Frontal cortex (tissue), 4 donors: ENCODE measurements at places on chromosomes 4 and X. TPM values are rescaled to one million over a fixed set of nuclear protein-coding genes. Genes with fewer than 3 reads are reported as not detected.

- no peak for DNase-seq
Observed at GRCh38 chr4:82823062-82823461, 24.5 kb upstream of the SCD5 start.

DNA sequence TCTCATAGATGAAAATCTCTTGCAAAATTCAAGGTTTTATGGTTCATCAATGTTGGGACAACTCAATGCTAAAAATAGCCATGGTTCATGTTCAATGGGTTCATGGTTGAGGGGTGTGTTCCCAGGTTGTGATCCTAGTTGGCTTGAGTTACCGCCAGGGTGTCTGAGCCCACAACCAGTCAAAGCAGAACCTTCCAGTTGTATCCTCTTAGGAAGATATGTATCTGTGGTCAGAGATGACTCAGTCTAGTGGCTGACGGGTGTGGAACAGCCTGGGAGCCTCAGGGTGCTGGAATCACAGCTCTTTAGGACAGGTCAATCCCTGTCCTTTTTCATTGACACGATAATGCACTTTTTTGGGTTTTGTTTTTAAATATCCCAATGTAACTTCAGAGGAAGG is 192.3 kb upstream of the NR3C2 start:
- DNase-seq, result no peak

GRCh38 chrX:117508021-117508420 is 608.6 kb downstream of the KLHL13 start:
- DNase-seq, result no peak

GRCh38 chr4:123110685-123111084 is 188.3 kb upstream of the NUDT6 start:
- no peak for DNase-seq

DNA sequence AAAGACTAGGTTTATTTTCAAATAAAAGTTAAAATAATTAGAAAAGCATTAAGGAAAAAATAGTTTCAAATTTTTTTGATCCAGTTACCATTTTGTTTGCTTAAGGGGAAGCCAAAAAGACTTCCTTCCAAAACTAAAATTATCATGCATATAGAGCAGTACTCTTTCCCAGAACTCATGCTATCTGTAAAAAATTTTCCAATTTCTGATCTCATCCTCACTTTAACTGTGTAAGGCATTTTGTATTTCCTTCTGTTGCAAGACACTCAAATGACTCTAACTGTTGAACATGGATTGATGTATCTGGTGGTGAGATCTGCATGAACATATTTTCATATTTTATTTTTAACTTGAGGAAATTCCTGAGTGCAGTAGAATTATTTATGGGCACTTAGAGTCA is 150.1 kb downstream of the ADAM29 start:
- no peak for DNase-seq

DNA sequence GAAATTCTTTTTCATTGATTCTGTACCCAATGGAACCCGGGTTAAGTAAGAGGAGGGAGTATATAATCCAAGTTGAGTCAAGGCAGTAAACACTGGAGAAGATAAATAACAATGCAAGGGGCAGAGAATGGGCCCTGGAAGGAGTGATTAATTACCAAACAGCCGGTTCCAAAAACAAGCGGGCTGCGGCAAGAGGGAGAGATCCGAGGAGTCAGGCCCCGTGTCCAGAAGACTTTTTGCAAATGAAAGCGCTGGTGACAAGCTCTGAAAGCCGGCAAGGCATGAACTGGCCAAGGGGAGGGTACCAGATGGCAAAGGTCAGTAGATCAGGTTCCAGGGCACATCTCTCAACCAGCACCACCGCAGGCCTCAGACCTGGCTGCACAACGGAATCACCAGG is 294.9 kb downstream of the BCOR start:
- DNase-seq, result no peak

DNA sequence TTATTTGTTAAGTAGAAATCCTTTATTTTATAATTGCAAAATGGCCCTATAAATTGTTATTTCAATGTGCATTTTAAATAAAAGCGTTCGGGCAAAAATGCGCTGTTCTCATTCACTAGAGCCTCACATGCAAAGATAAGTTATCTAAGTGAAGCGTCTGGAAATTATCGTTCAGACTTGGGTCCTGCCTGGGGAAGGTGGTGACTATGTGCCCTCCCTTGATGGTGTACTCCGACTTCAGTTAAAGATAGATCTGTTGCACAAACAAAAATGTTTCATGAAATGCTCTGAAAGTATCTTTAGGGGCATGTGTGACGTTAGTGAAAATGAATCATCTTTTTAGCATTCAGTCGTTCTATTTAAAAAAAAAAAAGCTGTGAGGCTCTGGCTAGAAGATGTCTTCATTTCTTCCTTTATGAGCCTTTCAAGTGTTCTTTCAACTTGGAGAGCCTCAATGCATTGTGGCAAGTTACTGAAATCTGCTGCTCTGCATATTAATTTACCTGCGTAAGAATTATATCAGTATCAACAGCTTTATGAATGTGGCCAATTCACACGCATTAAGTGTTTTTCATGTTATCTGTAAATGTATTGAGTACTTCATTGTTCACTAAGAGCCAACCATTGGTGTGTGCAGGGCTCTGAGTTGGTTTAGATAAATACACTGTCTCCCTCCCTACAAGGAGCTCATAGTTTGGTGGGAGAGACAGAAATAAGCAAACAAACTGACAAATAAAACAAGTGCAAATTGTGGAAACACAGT is 83.0 kb downstream of the AFF1 start:
- no peak for DNase-seq

GRCh38 chr4:154152546-154152945 is 339.1 kb downstream of the DCHS2 start:
- no peak for DNase-seq

DNA sequence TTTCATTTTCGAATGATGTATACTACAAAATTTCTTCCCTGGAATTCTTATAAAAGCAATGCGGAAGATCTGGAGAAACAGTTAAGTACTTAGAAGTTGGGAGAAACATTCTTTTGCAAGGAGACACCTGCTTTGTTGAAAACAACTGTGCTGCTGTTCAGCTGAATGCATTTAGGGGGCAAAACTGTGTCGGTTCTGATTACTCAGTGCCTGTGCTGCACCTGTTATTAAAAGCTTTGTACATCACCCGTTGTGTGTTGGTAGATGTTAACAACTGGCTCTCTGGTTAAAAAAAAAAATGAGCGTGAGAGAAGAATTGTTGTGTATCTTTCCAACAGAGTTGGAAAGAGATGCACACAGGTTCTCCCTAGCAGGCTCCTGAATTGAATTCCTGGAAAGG is 184.1 kb upstream of the HHIP start:
- no peak for DNase-seq

DNA sequence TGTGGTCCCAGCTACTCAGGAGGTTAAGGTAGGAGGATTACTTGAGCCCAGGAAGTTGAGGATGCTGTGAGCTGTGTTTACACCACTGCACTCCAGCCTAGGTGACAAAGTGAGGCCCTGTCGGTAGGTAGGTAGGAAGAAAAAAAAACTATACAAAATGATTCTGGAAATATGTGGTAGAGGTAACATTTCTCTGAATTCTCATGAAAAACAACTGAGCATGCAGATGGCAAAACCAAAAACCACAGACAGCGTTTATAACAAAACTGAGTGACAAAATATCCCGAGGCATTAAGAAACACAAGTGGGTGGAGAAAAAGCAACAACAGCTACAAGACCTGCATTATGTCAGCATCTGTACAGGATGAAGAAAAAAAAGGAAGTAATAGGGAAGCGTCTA is 211.7 kb downstream of the DLG3 start:
- no peak for DNase-seq

DNA sequence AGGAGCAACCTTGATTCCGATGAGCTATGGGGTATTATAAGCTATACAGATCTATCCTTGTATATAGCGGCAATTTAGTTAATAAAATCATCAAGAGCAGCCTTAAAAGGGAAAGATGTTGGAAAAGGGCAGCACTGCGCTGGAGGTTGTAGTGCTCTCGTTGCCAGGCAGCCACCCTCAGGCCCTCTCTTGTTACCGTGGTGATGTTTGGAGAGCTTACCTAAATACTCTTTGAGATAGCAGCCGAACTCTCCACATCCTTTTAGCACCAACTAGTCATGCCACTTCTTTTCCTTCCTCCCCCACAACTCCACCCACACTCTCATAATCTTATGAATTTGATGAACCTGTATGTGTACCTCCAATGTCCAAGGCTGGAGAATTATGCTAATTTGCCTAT is 3.8 kb upstream of the RADX start:
- DNase-seq, result no peak

DNA sequence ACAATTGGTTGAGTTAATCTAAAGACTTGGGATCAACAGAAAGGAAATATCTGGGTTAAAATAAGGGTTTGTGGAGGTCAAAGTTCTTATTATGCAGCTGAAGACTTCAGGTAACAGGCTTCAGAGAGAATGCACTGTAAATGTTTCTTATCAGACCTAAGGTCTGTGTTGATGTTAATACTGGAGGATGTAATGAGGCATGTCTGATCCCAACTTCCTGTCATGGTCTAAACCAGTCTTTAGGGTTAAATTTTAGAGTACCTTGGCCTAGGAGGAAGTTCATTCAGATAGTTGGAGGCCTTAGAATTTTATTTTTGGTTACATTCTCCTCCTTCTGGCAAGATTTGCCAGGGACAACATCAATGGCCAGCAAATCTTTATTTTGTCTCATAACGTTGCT is 72.1 kb upstream of the GC start:
- DNase-seq, result no peak

- no peak for DNase-seq
Observed at GRCh38 chr4:94961420-94961819, 203.7 kb downstream of the BMPR1B start.

GRCh38 chr4:58602731-58603359 is 1492.7 kb upstream of the IGFBP7 start:
- no peak for DNase-seq

- DNase-seq, result no peak
Observed at GRCh38 chr4:164821711-164822110, 55.3 kb upstream of the APELA start.

- no peak for DNase-seq
Observed at GRCh38 chr4:140740422-140740821, 15.8 kb downstream of the TBC1D9 start.

- no peak for DNase-seq
Observed at GRCh38 chr4:25182937-25183336, 22.7 kb upstream of the SEPSECS start.

DNA sequence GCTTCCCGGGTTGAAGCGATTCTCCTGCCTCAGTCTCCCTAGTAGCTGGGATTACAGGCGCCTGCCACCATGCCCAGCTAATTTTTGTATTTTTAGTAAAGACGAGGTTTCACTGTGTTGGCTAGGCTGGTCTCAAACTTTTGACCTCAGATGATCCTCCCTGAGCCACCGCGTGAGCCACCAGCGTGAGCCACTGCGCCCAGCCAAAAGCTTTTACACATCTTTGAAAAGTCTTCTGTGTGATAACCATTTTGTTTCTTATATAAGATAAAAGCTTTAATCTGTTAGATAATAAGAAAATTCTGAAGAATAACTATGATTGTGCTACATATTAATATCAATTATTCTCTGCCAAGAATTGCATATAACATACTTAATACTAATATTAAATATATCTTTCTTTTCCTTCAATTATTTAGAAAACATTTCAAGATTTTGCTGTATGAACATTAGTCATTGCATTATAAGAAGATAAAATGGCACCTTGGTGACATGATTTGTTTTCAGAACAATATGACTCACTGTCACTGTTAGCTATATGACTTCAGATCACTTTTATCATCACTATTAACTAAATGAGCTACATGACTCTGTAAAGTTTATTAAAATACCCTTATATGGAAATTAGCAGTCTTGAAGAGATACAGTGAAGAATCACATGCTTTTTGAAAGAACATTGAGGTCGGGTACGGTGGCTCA is 33.4 kb downstream of the RUFY3 start:
- no peak for DNase-seq

- DNase-seq, result no peak
Observed at GRCh38 chr4:74755486-74755885, 38.8 kb downstream of the BTC start.

- DNase-seq, result no peak
Observed at GRCh38 chr4:15162465-15163283, 160.4 kb downstream of the CPEB2 start.

- no peak for DNase-seq
Observed at GRCh38 chr4:6257247-6258025, 12.2 kb upstream of the WFS1 start.

DNA sequence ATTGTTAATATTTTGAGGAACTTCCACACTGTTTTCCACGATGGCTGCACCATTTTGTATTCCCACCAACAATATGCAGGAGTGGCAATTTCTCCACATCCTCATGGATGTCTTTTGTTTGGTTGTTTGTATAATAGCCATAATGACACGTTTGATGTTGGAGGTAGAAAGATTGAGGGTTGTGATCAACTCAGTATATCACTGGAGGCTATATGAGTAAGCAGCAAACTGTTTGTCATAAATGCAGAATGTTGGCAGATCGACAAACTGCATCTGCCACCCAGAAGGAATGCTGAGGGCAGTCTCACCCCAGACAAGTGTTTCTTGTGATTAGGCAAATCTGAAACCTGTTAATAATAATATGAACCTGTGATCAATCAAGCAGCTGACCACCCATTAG is 243.9 kb upstream of the WDFY3 start:
- DNase-seq, result no peak

DNA sequence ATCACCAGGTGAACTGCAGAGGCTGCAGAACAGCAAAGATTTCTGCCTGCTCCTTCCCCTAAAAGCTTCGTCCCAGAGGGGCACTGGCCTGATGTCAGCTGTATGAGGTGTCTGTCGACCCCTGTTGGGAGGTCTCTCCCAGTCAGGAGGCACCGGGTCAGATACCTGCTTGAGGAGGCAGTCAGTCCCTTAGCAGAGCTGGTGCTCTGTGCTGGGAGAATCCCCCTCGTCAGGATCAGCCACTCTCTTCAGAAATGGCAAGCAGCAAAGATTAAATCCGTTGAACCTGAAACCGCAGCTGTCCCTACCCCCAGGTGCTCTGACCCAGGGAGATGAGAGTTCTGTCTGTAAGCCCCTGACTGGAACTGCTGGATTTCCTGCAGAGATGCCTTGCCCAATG is 1166.3 kb upstream of the ADGRL3 start:
- no peak for DNase-seq

Gene FRG2
- not detected for total RNA-seq

Gene GPM6B
- 380 TPM for total RNA-seq

Gene PNMA5
- total RNA-seq, result 2.4 TPM

Gene DUX4
- not detected for total RNA-seq

Gene TMEM35A
- 98.2 TPM for total RNA-seq

Gene RNF212
- total RNA-seq, result 3.3 TPM

Gene PNMA6F
- total RNA-seq, result 0.82 TPM

Gene MAGEC3
- 0.41 TPM for total RNA-seq

Gene GAGE12C
- not detected for total RNA-seq

Gene CRMP1
- total RNA-seq, result 624 TPM

Gene SEPTIN6
- 69.3 TPM for total RNA-seq
